HCT116 (cell line): ENCODE measurements at places on chromosomes 2 and 18.

- no peak for DNase-seq
Observed at GRCh38 chr18:58076052-58076451, 32.0 kb downstream of the NEDD4L start.

DNA sequence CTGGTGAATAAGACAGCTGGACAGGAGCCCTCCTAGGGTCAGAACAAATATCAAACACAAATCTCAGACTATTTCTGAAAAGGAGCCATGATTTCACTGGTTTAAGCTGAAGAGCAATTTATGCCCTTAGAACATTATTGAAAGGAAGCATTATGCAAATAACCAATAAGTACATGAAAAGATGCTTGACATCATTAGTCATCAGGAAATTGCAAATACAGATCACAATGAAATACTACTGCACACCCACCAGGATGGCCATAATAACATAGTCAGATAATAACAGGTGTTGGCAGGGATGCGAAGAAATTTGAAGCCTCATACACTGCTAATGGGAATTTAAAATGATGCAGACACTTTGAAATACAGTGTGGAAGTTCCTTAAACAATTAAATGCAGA is 176.4 kb upstream of the RAB6C start:
- DNase-seq, result no peak

DNA sequence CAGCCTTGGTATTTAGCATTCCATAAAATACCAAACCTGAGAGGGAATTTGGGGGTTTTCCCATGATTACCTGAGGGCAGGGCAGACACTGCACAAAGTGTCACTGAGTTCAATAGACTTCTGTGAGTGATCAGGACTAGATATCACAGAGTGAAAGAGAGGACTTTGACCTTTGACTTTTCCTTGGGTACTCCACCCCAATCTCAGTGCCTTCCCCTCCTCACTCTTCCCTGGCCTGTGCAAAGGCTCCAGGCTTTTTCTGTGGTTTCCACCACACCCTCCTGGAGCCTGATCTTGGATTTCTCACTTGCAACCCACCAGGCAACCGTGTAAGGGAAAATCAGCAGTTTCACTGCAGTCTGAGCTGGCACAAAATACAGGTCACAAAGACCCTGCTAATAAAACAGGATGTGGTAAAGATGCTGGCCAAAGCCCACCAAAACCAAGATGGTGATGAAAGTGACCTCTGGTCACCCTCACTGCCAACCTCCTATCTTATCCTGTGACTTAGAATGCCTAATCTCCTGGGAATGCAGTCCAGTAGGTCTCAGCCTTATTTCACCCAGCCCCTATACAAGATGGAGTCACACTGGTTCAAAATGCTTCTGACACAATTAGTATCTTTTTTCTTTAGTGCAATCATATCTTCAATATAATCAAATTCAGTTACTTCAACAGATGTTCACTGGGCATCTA is 64.0 kb downstream of the BOD1L2 start:
- DNase-seq, result no peak

DNA sequence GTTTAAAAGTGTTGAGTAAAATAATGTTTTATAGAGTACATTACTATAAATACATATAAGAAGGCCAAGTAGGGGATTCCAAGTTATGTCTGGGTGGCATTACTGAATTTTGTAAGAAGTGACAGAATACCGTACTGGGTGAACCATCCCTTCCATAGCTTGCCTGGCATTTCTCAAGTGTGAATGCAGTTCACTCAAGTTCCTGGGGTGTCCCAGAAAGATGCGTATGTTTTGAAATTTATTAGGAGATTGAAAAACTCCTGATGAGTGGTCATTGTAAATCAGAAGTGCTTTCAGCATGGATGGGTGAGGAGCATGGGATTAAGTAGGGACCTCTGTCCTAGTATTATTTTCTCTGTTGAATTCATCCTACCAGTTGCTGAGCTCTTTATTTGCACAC is 103.2 kb downstream of the VAPA start:
- no peak for DNase-seq
